ENCODE measurements at places on chromosomes 4 and X. TPM values are rescaled to one million over a fixed set of nuclear protein-coding genes. Genes with fewer than 3 reads are reported as not detected.

The CORIN gene
- 0.39 TPM for total RNA-seq

The RHOXF2 gene
- total RNA-seq = not detected

The CT47B1 gene
- total RNA-seq = not detected

The TMEM150C gene
- not detected for total RNA-seq

The DMP1 gene
- not detected for total RNA-seq

The MAGEB17 gene
- total RNA-seq = not detected

The IGSF1 gene
- total RNA-seq = not detected

The NDNF gene
- total RNA-seq = 0.11 TPM

The ARHGEF38 gene
- total RNA-seq = not detected

The CABS1 gene
- not detected for total RNA-seq

The MAGEB2 gene
- not detected for total RNA-seq

The POLN gene
- total RNA-seq = 2.4 TPM

The RIBC1 gene
- total RNA-seq = 1.2 TPM

The TCEAL2 gene
- total RNA-seq = 0.31 TPM

The NMU gene
- total RNA-seq = not detected

The IL2 gene
- 1.7 TPM for total RNA-seq

The PRRG3 gene
- total RNA-seq = not detected

The TMEM192 gene
- 8.5 TPM for total RNA-seq

The LANCL3 gene
- 0.37 TPM for total RNA-seq

The FRMD7 gene
- total RNA-seq = not detected

The BTK gene
- total RNA-seq = 0.48 TPM

The UCP1 gene
- total RNA-seq = not detected

The HELT gene
- not detected for total RNA-seq

The ZCCHC12 gene
- not detected for total RNA-seq

The HPF1 gene
- total RNA-seq = 16.5 TPM

The MEPE gene
- total RNA-seq = not detected

The USP17L29 gene
- total RNA-seq = not detected

The ANOS1 gene
- not detected for total RNA-seq

The APOOL gene
- total RNA-seq = 12.4 TPM

The ADGRG4 gene
- not detected for total RNA-seq
